ENCODE measurements at places on chromosomes 16 and 17.

GRCh38 chr16:8323153-8323552 lies 267.2 kb downstream of the TMEM114 start:
- DNase-seq, result no peak

GRCh38 chr16:54199487-54200160 lies 87.0 kb downstream of the IRX3 start:
- no peak for DNase-seq

DNA sequence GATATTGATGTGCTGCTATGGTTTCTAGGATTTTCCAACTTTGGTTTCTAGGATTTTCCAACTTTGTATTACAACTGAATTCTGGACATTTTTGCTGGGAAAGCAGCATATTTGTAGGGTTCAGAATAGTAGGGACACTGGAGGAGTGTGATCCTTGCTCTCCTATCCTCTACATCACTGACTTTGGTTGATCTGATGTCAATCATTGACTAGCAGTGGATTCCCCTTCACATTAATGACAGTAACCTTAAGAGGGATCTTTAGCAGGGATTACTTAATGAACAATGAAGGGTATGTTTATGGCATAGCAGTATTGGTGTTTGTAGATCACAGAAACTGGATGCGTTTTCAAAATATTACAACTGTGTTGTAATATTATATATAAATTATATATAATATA lies 67.4 kb downstream of the MAP2K4 start:
- DNase-seq, result no peak

- DNase-seq, result no peak
Observed at GRCh38 chr16:63287401-63287800, 1251.2 kb upstream of the CDH8 start.

DNA sequence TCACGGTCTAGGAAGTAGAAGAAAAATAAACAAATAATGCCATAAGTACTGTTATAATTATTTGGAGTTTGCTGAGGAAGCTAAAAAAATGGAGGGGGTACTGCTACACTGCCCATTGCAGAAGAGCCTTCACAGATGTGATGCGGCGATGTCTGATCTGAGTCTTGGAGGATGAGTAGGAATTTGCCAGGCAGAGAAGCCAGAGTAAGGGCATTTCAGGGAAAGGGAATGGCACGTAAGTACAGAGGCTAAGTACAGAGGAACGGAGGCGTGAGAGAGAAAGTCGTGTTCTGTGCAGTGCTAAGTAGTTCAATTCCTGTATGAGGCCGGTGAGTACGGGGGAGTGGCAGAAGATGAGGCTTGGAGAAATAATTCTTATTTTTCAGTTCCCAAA lies 741 bp upstream of the GRB2 start:
- DNase-seq, result no peak

DNA sequence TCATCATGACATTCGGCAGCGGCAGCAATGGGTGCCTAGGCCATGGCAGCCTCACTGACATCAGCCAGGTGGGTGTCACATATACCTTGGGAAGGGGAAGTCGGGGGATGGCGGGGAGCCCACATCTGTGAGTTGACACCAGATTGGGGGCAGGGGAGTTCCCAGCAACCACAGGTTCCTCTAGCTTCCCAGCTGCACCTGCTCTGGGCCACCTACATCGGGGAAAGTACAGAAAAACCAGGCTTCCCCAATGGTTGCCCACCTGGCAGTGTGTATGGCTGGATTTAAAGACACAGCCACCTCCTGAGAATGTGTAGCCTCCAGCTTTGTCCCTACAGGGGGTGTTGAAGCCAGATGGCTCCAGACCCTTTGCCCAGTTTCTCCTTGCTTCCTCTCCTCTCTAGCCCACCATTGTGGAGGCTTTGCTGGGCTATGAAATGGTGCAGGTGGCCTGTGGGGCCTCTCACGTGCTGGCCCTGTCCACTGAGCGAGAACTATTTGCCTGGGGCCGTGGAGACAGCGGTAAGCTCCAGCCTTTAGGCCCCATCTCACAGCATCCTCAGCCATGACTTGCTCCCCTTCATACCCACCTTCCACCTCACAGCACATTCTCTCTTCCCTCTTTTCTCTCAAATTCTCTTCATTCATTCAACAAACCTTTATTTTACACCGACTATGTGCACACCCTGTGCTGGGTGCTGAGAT lies 5.0 kb upstream of the TRAF4 start:
- DNase-seq, result no peak

GRCh38 chr17:17567631-17568030 lies 23.9 kb downstream of the PEMT start:
- DNase-seq, result no peak

- no peak for DNase-seq
Observed at GRCh38 chr16:68365167-68365817, 54.5 kb downstream of the PRMT7 start.

DNA sequence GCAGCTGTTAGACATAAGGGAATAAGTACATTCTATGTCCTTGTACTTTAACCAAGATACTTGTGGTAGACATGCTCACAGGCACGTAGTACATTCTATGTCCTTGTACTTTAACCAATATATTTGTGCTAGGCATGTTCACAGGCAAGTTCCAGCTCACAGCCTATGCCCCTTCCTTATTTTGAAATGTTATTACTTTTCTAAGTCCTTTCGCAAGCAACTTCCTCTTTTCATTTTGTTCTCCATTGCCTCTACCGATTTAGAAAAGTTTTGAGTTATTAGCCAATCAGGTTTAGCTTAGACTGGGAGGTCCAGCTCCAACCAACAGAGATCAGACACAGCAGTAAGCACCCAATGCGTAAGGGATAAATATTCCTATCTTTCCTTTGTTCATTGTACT lies 60.1 kb upstream of the NUDT7 start:
- DNase-seq, result no peak

DNA sequence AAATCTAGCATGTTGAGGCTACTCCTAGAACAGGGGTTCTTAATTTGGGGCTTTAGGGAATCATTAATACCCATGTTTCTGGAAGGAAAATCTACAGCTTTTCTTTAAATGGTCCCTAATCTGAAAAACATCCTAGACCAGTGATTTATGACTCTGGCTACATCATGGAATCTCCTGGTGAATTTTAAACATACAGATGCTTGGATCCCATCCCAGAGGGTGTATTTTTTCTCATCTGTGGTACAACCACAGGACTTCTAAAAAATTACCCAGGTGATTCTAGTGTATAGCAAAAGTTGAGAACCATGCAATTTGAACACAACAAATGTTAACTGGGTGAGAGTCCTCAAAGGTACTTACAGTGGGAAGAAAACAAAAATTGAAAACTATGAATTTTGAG lies 41.5 kb downstream of the KANSL1 start:
- DNase-seq, result no peak

GRCh38 chr17:73560661-73561060 lies 83.6 kb downstream of the SDK2 start:
- no peak for DNase-seq

DNA sequence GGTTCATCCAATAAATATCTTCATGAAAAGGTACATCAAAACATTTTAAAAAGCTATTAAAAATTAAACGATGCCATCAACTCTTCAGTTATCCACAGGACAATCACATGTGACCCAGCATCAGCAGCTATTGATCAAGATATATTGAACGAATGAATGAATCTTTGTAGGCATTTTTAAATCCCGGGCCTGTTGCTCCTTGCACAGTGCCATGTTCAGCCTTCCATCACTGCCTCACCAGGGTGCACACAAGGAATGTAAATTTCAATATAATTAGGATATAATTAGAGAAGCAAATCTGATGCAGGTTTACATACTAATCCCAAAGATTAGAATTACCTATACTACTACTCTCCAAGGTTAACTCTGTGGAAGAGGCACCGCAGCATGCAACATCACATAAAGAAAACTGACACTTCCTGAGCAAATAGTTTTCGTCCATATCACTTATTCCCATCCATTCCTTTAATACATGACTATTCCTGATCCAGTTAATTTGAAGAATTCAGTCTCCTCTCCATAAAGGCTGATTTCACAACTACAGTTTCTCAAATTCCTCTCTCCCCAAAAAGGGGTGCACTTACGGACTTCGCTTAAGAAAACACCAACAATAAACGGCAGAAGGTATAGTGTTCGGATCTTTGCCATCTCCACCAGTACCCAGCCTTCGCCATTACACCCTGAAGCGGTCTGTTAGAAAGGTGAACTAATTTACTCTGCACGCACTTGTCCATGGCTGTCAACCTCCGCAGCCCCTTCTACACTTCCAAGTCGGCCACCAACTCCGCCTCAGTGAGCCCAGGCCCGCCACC lies 938 bp downstream of the NCOR1 start:
- DNase-seq, result no peak

GRCh38 chr17:32315171-32315570 lies 26.8 kb downstream of the C17orf75 start:
- no peak for DNase-seq

DNA sequence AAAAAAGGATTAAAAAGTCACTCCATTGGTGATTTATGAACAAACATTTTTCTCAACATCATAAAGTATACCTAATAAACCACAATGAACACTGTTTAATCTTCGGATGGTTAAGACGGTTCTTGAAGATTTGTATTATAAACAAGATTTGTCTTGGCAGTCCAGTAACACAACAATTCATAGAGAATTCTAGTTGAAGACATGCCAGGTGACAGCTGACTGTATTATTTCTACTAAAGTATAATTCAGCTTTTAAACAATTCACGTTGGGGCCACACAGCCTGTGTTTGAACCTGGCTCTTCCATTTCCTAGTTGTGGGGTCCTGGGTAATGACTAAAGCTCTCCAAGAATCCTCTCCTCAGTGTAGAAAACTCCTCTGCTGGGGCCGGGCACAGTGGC lies 22.0 kb downstream of the STX8 start:
- DNase-seq, result no peak

GRCh38 chr17:77513045-77513444 lies 372.3 kb downstream of the SEC14L1 start:
- no peak for DNase-seq

DNA sequence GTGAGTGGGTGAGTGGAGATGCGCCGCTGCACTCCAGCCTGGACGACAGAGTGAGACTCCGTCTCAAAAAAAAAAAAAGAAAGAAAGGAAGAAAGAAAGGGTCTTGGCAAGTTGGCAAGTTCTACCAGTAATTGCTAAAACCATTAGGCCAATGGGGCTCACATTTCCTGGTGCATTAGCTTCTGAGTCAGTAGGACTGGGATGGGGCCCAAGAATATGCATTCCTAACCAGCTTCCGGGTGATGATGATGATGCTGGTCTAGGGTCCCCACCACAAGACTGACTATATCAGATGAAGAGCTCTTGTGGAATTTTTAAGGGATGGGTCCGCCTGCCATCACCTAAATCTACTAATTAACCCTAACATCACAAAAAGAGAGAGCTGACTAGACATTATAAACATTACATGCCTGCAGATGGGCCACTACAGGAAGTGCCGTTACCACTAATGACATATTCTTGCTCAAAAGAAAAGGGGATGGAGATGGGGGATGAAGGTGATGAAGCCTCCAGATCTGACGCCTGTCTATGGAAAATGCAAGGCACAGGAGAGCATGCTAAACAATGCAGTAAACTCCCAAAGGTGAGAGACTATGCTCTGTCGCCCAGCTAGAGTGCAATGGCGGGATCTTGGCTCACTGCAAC lies 13.1 kb downstream of the MYH11 start:
- no peak for DNase-seq

- peak; percentile 72 for DNase-seq
Observed at GRCh38 chr16:21156767-21157467, 1.6 kb upstream of the LDAF1 start.

DNA sequence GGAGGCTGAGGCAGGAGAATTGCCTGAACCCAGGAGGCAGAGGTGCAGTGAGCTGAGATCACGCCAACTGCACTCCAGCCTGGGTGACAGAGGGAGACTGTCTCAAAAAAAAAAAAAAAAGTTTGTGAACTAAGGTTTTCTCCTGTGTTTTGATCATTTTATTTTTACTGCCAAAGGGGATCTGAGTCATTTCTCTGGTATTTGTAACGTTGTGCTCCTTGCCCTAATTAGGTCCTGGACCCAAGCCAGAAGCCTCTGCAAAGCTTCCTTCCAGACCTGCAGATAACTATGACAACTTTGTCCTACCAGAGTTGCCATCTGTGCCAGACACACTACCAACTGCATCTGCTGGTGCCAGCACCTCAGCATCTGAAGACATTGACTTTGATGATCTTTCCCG lies 32.1 kb downstream of the IST1 start:
- DNase-seq, result peak; percentile 68

DNA sequence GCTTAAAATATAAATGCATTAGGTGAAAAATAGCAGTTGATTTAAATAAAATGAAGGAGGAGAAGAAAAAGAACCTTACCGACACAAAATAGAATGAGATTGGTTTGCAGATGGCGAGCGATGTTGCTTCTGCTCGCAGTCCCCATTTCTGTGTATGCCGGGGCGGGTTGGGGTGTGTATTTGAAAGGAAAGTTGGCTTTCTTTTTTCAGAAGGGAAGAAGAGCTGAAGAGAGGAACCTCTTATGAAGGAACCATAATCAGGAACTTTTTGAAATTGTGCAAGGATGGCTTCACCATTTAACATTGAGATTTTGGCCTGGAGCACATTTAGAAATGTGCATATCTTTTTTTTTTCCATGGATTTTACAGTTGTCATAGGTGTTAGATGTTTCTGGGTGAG lies at the start of gene IGSF6:
TSS of gene IGSF6 (minus strand) at position 156 of the 400 bp plus-strand sequence. CDS start at position 146, 10 bp downstream.
- no peak for DNase-seq

DNA sequence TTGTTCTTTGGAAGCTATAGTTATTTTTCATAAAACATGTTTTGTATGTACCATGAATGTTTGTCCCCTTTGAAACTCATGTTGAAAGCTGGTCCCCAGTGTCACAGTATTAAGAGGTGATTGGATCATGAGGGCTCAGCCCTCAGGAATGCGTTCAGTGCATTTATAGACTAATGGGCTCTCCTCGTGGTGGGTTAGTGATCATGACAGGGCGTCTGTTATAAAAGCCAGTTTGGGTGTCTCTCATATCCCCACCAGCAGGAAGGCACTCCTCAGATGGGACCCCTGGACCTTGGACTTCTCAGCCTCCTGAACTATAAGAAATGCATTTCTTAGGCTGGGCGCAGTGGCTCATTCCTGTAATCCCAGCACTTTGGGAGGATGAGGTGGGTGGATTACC lies 10.4 kb downstream of the BANP start:
- no peak for DNase-seq

GRCh38 chr17:50632637-50633036 lies 2.0 kb upstream of the ABCC3 start:
- no peak for DNase-seq

- DNase-seq, result no peak
Observed at GRCh38 chr16:79776243-79776847, 175.8 kb upstream of the MAF start.

- DNase-seq, result no peak
Observed at GRCh38 chr17:41511116-41511515, 5.7 kb upstream of the KRT13 start.

Measured in NCI-H226 (cell line).